ENCODE measurements at places on chromosomes 7 and 10.
A peak's percentile ranks its signal among the peaks of the same experiment; 100 is the strongest.

- no peak for DNase-seq
Observed at GRCh38 chr10:48895803-48896195, 43.8 kb downstream of the LRRC18 start.

- DNase-seq, result no peak
Observed at GRCh38 chr10:29878492-29878891, 180.9 kb downstream of the JCAD start.

GRCh38 chr7:19565602-19566001 is 143.2 kb downstream of the POLR1F start:
- DNase-seq, result no peak

DNA sequence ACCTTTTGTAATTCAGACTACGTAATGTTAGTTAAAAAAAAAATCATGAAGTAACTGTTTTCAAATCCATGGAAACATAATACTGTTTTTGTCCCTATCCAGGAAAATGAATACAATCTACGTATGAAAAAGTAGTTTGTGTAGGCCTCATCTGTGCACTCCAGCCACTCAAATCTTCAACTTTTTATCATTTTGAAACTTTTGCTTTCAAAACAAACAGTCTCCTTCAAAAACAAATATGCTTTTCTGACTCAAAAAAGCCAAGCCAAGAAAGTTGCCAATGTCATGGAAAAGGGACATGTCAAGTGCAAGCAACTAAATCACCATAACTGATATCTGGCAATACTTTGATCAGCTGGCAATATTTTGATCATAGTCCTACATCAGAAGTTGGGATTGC is 13.1 kb downstream of the THNSL1 start:
- no peak for DNase-seq

- no peak for DNase-seq
Observed at GRCh38 chr10:18486438-18486837, 164.9 kb downstream of the NSUN6 start.

- peak; percentile 34 for DNase-seq
Observed at GRCh38 chr7:7639847-7640220, 718 bp upstream of the UMAD1 start.

- DNase-seq, result no peak
Observed at GRCh38 chr7:110382736-110383135, 708.2 kb upstream of the LRRN3 start.

GRCh38 chr10:7872041-7872442 is 53.7 kb downstream of the TAF3 start:
- no peak for DNase-seq

GRCh38 chr7:4667776-4668509 is 14.2 kb upstream of the FOXK1 start:
- DNase-seq, result no peak

DNA sequence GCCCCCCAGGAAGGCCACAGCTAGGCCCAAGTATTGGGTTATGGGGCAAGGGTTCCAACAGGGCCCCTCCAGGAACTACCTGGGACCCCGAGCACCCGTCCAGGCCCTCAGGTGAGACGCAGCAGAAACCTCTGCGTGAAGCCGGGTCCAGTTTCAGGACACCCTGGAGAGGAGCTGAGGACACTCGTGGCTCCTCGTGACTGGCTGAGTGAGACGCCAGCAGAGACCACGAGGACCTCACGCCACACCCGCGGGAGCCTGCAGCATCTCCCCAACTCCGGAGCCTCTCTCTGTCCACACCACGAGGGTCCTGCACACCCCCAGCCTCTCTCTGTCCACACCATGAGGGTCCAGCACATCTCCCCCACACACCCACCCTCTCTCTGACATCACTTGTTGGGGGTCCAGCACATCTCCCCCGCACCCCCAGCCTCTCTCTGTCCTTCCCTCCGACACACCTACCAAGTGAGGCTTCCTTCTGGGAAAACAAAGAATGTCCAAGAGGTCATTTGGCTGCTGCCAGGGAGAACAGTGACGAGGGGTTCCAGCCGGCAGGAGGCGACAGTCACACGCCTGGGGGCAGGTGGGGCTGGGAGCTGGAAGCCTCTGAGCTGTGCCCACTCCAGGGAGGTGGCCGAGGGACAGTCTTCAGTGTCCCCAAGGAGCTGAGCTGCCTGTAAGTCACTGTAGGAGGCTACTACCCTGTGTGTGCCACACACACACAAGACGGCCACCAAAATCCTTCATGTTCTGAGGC is 46.1 kb upstream of the PPP2R2D start:
- DNase-seq, result no peak

DNA sequence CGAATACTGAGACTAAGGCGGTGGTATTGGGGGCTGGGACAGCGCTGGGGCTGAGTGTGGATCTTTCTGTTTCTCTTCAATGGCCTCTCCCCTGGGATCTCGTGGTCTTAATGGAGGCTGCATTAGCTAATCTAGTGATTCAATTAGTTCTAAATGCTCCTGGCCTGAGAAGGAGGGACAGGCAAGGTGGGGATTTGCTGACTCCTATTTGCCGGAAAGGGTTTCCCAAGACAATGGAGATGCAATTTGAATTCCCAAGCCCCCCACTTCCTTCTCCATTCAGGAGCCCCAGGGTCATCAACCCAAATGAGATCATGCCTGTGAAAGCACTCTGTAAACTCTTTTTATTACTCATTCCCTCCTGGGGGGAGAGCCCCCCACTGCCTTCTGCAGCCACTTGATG is 111.7 kb upstream of the PLXNA4 start:
- no peak for DNase-seq

GRCh38 chr7:80644054-80644453 is 5.6 kb downstream of the CD36 start:
- no peak for DNase-seq

- DNase-seq, result no peak
Observed at GRCh38 chr7:114218283-114218682, 196.3 kb upstream of the FOXP2 start.

DNA sequence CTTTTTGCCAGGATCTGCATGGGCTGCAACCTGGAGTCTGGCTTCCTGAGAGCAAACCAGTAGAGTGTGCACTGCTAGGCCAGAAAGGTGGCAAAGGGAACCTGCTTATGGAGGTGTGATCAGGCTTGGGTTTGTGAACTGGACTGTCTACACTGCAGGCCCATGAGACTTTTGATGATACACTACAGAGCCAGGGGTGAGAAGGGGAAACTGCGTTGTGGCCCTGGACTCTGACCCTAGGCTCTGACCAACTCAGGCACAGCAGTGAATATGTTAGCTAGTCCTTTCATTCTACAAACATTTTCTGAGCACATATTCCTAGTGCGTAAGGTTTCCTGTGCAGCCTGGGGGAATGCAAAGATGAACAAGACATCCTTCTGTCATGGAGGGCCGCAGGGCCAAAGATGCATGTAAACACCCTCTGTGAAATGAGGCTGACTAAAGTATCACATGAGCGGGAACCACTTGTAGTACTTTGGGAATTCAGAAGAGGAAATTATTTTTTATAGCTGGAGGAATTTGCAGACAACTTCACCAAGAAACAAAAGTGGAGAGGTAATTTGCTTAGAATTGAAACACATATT is 63.8 kb upstream of the HPS1 start:
- no peak for DNase-seq

- no peak for DNase-seq
Observed at GRCh38 chr10:25522946-25523608, 348.3 kb downstream of the GPR158 start.

- peak; percentile 2 for DNase-seq
Observed at GRCh38 chr10:15293862-15294842, 76.9 kb downstream of the FAM171A1 start.

GRCh38 chr10:74047304-74047703 is 49.4 kb downstream of the VCL start:
- peak; percentile 78 for DNase-seq

DNA sequence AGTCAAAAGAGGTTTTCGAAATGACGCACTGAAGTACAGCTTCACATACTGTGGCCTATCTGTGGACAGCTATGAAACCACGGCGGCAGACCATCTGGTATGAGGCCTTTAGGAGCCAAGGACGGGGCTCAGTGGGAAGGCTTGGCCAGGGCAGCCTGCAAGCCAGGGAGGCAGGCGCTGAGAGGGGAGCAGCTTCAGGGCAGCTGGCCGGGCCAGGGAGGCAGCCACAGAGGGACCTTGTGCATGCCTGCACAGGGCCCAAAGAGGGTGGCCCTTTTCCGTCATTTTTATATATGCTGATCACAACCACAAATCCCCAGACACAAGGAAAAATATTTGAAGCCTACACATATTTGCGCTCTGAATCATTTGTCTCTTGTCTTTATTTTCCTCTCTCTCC is 13.5 kb downstream of the CALD1 start:
- DNase-seq, result no peak

- DNase-seq, result no peak
Observed at GRCh38 chr10:125734823-125735222, 15.3 kb downstream of the EDRF1 start.

GRCh38 chr10:21048068-21048467 is 151.0 kb upstream of the NEBL start:
- DNase-seq, result no peak

DNA sequence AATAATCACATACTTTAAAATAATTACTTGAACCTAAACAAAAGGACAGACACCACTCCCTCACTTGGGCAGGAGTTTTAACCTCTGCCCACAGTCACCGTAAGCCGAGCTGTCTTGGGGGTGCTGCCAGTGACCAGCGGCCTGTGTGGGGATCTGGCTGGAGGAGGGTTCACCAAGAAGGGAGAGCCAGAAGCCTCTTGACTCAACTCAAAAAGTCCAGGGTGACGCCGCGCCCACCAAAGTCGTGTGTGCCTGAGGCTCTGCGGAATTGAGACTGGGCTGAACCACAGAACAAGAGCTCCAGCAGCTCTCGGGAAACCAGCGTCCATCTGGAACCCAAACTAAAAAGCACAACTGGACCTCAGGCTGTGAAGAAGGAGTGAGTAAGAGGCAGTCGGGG is 35.8 kb downstream of the ZFAND2A start:
- no peak for DNase-seq

- DNase-seq, result no peak
Observed at GRCh38 chr7:128266883-128267594, 26.0 kb downstream of the LEP start.

DNA sequence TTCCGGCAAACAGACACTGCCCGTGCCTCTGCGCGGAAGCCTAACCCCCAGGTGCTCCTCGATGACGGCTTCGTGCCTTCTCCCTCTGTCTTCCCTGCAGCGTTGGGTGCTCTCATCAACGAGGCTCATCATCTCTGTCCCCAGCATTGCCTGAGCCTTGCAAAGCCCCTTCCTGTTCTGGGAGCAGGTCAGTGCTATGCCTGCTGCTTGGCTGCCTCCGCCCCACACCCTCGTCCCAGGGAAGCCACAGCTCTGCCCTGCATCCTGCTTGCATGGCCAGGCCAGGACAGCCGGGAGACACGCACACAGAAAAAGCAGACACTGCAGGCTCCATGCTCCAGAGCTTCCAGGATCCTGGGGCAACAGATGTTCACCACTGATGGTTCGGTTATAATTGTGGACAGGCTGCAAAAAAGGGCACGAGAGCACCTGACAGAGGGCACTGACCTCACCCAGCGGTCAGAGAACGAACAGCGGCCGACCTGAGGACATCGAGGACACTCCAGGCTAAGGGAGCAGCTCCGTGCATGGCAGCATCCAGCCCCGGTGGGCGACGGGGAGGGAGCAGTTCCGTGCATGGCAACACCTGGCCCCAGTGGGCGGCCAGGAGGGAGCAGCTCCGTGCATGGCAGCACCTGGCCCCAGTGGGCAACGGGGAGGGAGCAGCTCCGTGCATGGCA is 265.5 kb downstream of the PTPRN2 start:
- no peak for DNase-seq

DNA sequence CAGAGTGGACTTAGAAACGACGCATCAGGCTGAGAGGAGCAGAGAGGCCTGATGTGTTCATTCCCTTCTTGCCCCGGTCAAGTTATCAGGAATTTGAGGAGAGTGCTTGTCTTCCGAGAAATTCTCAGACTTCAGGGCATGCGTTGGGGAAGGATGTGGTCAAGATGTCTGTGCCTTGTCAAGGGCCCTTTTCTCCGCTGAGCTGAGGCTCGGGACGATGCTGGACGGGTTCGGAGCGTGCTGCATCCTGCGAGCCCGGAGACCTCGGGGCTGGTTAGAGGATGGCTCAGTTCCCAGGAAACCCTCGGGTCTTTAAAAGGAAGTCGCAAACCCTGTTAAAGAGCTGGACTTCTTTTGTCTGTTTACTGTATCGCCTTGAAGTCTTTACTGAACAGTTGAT is 325.4 kb downstream of the ADARB2 start:
- DNase-seq, result no peak

DNA sequence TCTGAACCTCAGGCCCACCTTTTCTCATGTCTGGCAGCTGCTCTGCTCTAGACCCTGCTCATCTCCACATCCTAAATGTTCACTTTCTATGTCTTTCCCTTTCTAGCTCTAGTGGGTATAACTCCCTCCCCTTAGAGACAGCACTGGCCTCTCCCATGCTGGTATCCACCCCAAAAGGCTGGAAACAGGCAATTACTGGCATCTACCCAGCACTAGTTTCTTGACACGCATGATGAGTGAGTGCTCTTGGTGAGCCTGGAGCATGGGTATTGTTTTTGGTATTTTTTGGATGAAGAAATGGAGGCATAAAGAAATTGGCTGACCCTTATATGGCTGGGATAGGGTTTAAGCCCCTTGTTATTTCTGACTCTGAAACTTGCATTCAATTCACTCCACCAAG is 156.0 kb downstream of the EGFR start:
- DNase-seq, result no peak

DNA sequence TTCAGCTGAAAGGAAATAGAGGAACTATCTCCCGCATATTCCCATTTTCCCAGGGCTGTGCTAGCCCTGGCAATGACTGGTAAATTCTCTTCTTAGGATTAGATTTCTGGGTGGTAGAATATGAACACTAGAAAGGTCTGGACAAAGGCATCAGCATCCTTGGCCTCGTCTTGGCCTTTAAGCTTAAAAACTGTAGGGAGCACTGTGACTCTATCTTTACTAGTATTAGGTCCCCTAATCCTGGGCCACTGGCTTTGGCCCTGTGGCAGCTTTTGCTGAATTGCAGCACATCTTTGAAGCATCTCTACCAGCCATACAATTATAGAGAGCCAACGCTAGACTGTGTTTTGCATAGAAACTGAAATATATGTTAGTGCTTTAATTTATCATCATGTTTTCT is 41.5 kb upstream of the EBLN1 start:
- no peak for DNase-seq

- DNase-seq, result peak; percentile 94
Observed at GRCh38 chr10:110398419-110399105, 93.8 kb upstream of the SMNDC1 start.

- no peak for DNase-seq
Observed at GRCh38 chr7:34931739-34932138, 105.5 kb downstream of the DPY19L1 start.

DNA sequence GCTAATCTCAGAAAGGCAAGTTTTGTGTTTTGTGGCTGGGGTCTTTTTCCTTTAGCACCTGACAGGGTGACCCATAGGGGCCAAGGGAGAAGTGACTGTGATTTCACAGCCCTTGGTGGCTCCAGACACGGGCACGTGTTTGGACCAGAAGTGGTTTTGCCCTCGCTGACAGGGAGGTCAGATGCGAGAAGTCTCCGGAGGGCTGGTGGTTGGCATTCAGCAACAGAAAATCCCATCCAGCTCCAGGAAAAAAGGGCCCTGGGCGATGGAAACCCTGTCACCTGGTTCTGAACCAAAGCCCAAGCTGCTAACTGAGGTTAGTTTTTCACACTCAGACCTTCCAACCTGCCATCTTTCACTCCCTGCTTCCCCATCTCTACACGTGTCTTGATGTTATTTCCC is 272.9 kb downstream of the TRIL start:
- no peak for DNase-seq

- no peak for DNase-seq
Observed at GRCh38 chr10:13643016-13643415, 56.3 kb downstream of the PRPF18 start.

Measured in HS-5 (cell line).